ENCODE measurements at places on chromosomes 4 and X.

- DNase-seq = no peak
These were observed 82.5 kb downstream of the CPEB2 start for GRCh38 chr4:15084780-15085179.

GRCh38 chr4:44869222-44869882 is 143.0 kb upstream of the GNPDA2 start:
- no peak for DNase-seq

DNA sequence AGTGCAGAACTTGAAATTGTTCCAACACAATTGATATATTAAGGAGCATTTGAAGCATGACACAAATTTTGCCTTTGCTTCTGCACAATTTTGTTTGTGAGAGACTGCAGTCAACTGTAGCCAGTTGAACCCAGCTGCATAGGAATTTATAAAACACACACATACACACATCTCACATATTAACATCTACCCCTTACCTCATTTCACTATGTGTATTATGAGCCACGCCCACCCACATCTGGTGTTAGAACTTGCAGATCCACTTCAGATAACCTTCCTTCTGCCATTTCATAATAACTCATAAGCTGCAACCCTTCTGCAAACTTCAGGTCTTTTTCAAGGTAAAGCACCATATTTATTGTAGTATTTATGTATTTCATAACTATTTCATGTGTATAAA is 188.1 kb upstream of the WDFY3 start:
- no peak for DNase-seq

- no peak for DNase-seq
These were observed 48.0 kb downstream of the ARAP2 start for GRCh38 chr4:36196145-36196913.

DNA sequence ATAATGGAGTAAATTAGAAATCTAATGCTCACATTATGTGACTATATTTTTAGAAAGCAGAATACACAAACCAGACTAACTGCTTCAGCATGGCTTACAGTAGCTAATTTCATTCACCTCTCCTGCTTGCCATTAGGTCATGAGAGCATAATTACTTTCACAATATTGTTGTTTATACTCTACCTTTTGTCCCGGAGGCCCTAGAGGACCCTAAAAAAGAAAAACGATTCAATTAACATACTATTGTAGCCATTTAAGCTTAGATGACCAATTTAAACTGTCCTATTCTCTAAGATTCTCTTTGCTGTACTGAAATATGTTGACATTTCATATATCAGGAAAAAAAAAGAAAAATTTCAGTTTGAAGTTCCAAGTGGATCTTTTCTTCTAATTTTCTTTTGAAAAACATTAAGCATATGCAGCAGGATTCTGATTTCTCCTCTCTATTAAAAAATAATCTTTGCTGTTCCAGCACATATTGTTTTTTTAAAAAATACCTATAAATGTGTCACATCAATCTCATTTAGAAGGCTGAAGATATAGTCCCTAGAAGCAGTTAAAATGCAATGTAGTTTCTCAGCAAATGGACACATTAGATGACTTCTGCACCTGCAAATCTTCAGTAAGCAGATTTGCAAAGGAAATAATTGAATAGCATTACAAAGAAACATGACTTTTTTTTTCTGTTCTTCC is 157.7 kb upstream of the ETNPPL start:
- DNase-seq = no peak

- no peak for DNase-seq
These were observed 18.2 kb downstream of the PRDM8 start for GRCh38 chr4:80215449-80216052.

DNA sequence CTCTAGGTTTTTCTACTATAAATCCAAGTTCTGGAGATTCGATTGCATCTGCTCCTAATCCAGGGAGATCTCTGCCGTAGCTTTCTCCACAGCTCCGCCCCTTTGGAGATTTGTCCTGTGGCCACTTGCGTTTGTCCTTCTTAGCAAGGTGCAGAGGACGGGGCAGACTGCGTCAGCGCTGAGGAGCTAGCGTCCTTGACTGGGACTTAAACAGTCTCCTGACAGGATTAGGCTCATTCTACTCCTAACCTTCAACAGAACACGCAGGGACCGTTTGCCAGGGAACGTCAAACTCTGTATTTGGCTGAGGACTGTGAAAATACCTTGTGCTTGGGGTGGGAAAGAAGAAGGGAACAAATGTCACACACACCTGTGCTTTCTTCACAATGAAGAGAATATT is 38.6 kb downstream of the SORBS2 start:
- DNase-seq = no peak

DNA sequence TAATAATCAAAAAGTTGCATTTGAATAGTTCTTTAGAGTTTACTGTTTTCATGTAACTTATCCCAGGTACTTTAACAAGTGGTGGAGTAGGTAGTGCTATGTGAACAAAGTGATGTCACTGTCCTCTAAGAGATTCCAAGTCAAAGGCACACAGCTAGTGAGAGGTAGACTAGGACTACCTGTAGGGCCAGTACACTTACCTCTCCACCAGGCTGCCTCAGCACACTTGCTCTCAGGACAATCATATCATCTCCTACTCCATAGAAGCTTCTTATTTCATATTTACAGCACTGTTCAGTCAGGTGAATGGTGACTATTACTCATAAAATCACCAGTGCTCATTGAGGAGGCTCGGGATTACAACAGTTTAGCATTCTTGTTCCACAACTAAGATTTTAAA is 173.0 kb upstream of the EMCN start:
- DNase-seq = no peak

GRCh38 chrX:119235051-119235511 is 1.0 kb upstream of the PGRMC1 start:
- DNase-seq = no peak

DNA sequence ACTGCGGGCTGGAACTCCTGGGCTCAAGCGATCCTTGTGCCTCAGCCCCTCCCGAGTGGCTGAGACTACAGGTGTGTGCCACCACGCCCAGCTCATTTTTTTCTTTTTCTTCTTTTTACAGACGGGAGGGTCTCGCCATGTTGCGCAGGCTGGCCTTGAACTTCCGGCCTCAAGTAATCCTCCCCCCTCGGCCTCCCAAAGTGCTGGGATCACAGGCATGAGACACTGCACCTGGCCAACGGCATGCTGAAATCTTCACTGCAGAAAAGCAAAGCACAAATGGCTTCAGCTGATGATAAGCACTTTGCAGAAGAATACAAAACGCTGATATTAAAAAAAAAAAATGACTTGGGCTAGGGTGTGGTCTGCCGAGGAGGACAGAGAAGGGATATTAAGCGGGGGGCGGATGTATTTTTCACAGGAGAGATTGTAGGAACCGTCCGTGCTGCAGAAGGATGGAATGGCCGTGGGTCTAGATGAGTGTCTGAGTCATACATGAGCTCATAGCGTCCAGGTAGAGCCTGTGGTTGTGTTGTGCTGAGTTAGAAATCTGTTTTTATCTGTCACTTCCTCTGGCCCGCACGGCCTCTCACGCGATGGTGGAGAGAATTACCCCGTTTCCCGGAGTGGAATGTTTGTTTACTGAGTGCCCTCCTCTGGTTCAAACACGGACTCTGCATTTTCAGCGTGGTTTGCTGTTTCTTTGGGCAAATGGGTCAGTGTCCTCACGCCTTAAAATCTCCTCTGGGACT is 8.5 kb upstream of the AKAP17A start:
- peak; percentile 52 for DNase-seq
